Stomach (tissue), 19 donors: ENCODE measurements at places on chromosomes 16 and 17. TPM values are rescaled to one million over a fixed set of nuclear protein-coding genes. Genes with fewer than 3 reads are reported as not detected.

DNA sequence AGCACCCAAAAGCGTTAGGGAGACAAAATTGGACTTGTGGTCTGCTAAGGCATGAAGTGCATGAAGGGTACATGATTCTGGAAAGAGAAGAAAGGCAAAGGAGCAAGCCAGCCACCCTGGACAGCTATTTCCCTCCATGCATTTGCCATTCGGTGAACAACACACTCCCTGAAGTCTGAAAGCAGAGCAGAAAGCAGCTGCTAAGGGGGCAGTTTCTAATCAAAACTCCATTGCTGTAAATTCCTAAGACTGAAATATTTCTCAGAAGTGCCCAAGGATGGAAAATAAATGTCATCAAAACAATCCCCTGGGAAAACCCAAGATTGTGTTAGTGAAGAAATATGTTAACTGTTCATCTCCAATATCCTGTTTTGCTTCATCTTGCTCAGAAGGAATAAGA lies 44.3 kb downstream of the PMP22 start:
- no peak for DNase-seq

- no peak for DNase-seq
Measured at GRCh38 chr16:73040136-73040535, 7.8 kb downstream of the ZFHX3 start.

DYNLL2 gene
- total RNA-seq: 9.3 TPM

- DNase-seq: no peak
Measured at GRCh38 chr16:69794486-69794885, 32.4 kb downstream of the WWP2 start.

TNFSF13 gene
- total RNA-seq: 55.4 TPM

PRCD gene
- total RNA-seq: not detected

GRCh38 chr16:1620391-1620790 lies 8.2 kb downstream of the CRAMP1 start:
- no peak for DNase-seq

CLEC18A gene
- total RNA-seq: 3.3 TPM

SP6 gene
- total RNA-seq: not detected

CACNB1 gene
- total RNA-seq: 8.4 TPM

SLC52A1 gene
- not detected for total RNA-seq

GRCh38 chr16:85171004-85171758 lies 58.9 kb upstream of the CIBAR2 start:
- no peak for DNase-seq

DNA sequence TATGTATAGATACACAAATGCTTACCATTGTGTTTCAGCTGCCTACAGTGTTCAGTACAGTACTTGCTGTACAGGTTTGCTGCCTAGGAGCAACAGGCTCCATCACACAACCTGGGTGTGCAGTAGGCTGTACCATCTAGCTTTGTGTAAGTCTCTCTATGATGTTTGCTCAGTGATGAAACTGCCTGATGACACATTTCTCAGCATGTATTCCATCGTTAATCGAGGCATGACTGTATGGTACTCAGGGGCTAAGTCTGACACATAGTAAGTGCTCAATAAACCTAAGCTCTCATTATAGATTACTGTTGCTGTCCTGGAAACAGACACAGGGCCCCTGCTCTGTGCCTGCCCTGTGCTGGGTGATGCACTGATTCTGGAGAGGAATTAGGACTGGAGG lies 18.1 kb downstream of the KCNJ12 start:
- no peak for DNase-seq

DNA sequence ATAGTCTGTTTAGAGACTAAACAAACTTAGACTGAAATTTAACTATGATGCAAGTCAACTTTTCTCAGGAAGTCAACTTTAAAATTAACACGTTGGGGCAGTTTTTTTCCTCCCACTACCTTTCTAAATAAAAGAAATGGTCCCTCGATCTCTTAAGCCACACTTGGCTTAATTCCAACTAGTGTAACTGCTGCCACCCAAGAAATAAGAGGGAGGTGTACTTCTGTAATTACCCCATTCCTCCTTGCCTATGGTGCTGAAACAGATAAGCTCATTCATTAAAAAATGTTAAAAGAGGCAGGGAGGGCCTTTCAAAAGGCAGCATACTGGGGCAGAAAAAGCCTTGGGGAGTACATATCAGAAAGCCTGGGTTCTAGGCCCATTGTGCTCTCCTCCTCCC lies 59.8 kb downstream of the NCOR1 start:
- DNase-seq: peak; percentile 28

PTX4 gene
- not detected for total RNA-seq

- no peak for DNase-seq
Measured at GRCh38 chr17:45752246-45752645, 31.9 kb upstream of the CRHR1 start.

DNA sequence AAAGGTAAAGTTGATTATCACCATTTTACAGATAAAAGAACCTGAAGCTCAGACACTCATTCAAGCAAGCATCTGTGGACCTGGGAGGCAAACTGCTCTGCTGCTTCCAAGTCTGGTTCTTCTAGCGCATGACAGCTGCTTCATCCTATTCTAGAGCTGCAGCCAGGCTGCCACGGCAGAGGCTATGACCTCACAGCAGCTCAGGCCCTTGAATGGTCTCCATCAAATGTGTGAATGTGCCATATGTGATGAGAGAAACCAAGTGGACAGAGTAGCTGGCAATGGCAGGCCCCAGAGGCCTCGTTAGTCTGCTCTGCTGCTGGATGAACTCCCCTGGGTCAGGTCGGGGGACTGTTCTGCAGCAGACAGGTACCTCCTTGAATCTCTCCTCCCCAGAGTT lies 30.7 kb upstream of the FOXJ1 start:
- DNase-seq: no peak

GRCh38 chr17:31388770-31389656 lies 2.5 kb upstream of the RAB11FIP4 start:
- peak; percentile 56 for DNase-seq

GRCh38 chr17:18038149-18038850 lies 668 bp downstream of the ATPAF2 start:
- no peak for DNase-seq

DNA sequence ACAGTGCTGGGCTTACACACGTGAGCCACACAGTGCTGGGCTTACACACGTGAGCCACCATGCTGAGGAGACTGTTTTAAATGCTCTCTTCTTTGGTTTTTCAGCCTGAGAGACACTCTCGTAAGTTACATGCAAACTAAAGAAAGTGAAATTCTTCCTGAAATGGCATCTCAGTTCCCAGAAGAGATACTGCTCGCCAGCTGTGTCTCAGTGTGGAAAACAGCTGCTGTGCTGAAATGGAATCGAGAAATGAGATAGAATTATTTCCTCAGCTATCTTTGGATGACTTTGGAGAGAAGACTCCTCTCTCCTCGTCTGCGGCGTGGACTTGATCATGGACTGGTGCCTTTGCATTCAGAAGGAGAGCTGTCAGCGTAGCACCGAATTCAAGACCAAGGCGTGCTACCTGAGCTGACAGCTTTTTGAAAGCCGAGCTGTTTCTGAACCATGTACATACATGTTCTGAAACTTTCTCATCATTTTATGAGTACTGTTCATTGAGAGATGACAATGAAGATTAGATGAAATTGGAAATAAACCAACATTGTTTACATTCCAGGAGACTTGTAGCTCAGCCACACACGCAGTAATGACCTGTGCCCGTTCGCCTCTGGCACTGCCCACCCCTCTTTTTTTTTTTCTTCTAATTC lies 21.6 kb upstream of the ENDOV start:
- DNase-seq: no peak

- no peak for DNase-seq
Measured at GRCh38 chr17:32226886-32227285, 38.7 kb upstream of the RHBDL3 start.

C16orf54 gene
- 2.3 TPM for total RNA-seq

DNA sequence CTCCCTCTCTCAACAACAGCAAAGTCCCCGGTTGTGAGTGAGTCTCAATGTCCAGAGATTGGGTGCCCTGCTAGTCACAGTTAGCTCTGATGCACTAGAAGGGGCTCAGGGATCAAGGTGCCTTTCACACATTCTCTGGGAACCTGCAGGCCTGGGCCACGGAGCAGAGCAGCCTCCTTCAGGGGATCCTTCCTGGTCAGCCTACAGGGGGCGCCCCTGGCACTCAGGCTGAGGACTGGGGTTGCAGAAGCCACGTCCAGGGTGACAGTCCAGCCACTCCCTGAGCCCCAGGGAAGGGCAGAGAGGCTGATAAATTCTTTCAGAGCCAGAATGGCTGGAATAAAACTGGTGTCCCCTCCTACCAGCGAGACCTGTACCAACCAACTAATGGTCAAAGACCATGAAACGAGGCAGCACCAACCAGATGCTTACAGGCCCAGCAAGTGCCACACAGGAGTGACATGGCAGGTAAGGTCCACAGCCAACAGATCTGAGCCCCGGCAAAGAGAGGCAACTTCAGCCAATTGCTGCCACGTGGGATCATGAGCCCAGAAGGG lies 43.5 kb downstream of the ST3GAL2 start:
- peak; percentile 85 for DNase-seq

DNA sequence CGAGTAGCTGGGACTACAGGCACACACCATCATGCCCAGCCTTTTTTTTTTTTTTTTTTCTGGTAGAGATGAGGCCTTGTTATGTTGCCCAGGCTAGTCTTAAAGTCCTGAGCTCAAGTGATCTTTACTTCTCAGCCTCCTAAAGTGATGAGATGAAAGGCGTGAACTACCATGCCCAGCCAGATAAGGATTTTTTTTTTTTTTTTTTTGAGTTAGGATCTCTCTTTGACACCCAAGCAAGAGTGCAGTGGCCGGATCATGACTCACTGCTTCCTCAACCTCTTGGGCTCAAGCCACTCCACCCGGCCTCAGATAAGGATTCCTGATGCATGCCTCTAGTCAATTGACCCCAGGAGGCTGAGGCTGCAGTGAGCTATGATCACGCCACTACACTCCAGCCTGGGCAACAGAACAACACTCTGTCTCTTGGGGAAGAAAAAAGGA lies 11.2 kb upstream of the PLEKHG4 start:
- peak; percentile 63 for DNase-seq

DNA sequence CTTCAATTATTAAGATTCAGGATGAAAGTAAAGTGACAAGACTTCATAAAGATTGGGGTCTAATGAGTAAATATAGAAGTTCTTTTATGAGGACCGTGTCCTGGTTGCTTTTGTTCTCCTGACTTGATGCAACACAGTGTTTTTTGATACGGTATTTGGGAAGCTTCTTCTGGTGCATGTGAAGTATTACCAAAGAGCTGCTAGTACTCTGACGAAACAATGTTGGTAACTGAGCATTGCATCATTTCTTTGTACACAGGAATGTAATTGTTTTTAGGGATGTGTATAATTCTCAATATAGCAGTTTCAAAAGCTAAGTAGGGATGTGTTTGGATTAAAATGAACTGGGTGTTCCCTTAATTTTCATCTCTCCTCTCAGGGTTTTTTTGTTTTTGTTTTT lies 15.9 kb downstream of the KPNB1 start:
- no peak for DNase-seq

GRCh38 chr16:9885467-9885866 lies 296.8 kb downstream of the GRIN2A start:
- DNase-seq: no peak

DNA sequence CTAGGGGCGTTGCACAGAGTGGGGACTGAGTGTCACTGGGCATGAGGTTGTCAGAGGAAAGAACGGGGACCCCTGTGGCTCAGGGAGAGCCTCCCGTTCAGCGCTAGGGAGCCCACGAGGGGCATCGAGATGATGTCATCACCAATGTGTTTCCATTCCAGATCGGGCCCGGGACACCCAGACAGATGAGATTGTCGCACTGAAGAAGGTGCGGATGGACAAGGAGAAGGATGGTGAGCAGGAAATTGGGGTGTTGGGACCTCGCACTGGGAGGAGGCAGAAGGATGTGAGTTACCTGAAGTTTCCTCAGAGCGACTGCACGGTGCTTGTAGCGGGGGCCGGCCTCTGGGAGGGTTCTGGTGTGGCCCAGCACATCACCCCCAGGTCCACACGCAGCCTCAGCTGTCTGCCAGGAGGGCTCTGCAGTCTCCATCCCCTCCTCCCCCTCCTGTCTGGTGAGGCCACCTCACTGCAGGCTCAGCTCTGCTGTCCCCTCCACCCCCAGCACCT lies 4.0 kb downstream of the CDK10 start:
- DNase-seq: no peak

GRCh38 chr16:22878955-22879354 lies 65.0 kb downstream of the HS3ST2 start:
- DNase-seq: peak; percentile 7
